ENCODE measurements at places on chromosomes 3 and 15.

DNA sequence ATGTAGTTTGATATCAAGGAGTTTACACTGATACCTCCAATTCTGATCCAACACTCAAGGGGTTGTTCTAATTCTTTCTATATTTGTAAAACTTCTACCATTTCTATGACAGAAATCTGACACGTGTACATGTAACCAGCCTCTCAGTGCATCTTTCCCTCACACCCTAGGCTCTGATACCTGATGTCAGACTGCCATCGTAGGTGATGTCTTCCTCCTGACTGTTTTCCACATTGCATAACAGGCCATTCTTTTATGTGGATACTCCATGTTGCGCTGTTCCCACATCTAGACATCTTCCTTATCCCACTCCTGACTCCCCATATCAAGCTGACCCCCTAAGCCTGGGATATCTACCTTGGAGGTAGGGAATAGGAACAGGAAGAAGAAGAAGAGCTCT is 159.1 kb downstream of the FNDC3B start:
- no peaks in the 10 kb centered on the region for H3K27me3 ChIP-seq
- no peak overlapping the region for H3K27ac ChIP-seq
- H3K36me3 ChIP-seq = peaks cover 7% of the 10 kb centered on the region
- peaks cover 42% of the 10 kb centered on the region for H3K4me1 ChIP-seq

DNA sequence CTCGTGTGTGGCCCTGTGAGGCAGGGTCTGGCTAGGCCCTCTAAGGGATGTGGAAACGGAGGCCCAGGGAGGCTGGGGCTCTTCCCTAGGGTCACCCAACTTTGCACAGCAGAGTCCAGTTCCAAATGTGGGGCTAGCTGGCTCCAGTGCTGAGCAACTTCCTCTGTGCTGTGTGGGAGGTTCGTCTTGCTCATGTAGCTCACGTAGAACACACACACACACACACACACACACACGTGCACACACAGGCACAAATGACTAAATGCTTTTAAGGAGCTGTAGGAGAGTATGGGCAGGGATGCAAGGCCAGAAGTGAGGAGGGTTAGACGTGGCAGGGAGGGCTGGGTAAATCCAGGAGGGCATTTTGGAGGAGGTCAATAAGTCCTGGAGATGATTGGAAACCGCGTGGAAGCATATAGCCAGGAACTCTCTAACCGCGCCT is 213.8 kb downstream of the RPLP1 start:
- peaks cover 30% of the 10 kb centered on the region for H3K4me1 ChIP-seq
- DNase-seq = no peak
- H3K36me3 ChIP-seq = no peaks in the 10 kb centered on the region

GRCh38 chr3:182533394-182533793 is 259.9 kb upstream of the ATP11B start:
- peak overlapping the region; percentile 64 for H3K27ac ChIP-seq
- H3K27me3 ChIP-seq = no peaks in the 10 kb centered on the region
- no peak for DNase-seq
- H3K36me3 ChIP-seq = no peaks in the 10 kb centered on the region
- no peak overlapping the region for H3K4me3 ChIP-seq
- H3K4me1 ChIP-seq = peaks cover 4% of the 10 kb centered on the region

DNA sequence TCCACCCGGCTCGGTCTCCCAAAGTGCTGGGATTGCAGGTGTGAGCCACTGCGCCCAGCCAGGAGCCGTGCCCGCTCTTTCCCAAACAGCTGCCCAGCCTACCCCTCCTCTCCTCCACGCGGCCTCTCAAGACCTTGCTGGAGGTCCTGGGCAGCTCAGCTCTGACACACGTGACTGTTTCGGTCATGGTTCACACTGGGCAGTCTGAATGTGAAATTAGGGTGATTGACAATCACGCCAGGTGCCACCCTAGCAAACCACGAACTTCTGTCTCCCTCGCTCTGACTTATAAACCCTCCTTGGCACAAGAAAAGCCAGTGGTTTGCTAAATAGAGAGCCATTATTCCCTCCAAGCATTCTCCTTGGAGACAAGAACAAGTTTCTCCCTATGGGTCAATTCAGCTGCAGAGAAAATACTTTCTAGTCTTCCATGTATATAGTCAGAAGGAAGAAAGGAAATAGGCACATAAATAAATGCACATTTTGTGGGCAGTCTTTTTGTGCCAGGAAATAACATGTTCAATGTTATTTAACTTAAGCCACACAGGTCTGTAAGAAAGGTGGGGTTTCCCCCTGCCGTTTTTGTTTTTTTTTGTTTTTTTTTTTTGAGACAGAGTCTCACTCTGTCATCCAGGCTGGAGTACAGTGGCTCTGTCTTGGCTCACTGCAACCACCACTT is 121.9 kb upstream of the MEF2A start:
- H3K4me1 ChIP-seq = peaks cover 14% of the 10 kb centered on the region
- H3K4me3 ChIP-seq = no peak overlapping the region
- no peak overlapping the region for H3K27ac ChIP-seq
- H3K27me3 ChIP-seq = no peaks in the 10 kb centered on the region
- no peaks in the 10 kb centered on the region for H3K36me3 ChIP-seq

DNA sequence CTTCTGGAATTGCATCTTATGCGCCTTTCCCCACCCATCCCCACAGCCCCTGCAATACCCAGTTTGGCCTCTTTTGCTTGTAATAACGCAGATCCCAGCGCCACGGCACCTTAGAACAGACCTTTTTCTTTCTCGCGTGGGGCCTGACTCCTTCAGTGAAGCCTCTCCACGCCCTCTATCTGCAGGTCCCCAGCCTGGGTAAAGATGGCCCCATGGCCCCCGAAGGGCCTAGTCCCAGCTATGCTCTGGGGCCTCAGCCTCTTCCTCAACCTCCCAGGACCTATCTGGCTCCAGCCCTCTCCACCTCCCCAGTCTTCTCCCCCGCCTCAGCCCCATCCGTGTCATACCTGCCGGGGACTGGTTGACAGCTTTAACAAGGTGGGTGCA is 594 bp downstream of the CRELD1 start:
- peak overlapping the region; percentile 99 for H3K27ac ChIP-seq
- H3K4me3 ChIP-seq = peak overlapping the region; percentile 93
- DNase-seq = no peak
- no peaks in the 10 kb centered on the region for H3K27me3 ChIP-seq

DNA sequence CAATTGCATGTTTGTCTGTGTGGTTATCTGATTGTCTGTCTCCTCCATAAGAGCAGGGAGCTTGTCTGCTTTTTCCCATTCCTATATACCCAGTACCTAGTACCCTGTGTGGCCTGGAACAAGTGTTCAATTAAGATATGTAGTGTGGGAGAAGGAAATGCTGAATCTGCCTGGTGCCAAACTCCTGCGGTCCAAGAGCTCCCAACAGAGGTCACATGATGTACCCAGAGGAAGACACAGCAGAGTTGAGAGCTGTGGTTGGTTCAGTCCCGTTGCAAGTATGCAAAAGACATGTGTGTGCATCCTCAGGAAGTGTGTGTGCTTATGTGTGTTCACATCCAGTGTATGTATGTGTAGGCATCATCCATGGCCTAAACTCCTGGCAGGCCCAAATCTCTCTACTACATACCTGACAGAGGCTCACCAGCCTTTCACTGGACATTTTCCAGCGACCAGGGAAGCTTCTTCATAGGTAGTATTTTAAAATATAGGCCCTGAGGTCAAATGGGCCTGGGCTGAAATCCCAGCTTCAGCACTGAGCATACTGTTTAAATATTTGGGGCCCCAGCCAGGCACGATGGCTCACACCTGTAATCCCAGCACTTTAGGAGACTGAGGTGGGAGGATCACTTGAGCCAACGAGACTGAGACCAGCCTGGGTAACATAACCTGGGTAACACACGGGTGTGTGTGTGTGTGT is 34.0 kb upstream of the ITGA11 start:
- H3K27ac ChIP-seq = no peak overlapping the region
- no peaks in the 10 kb centered on the region for H3K36me3 ChIP-seq
- H3K27me3 ChIP-seq = peaks cover 12% of the 10 kb centered on the region
- H3K4me3 ChIP-seq = no peak overlapping the region
- no peaks in the 10 kb centered on the region for H3K4me1 ChIP-seq

GRCh38 chr3:88219138-88219792 is 69.5 kb downstream of the C3orf38 start:
- H3K27ac ChIP-seq = no peak overlapping the region
- H3K36me3 ChIP-seq = no peaks in the 10 kb centered on the region
- peak; percentile 55 for DNase-seq
- no peaks in the 10 kb centered on the region for H3K4me1 ChIP-seq

GRCh38 chr15:77720655-77721054 is 87.9 kb upstream of the LINGO1 start:
- peaks cover 3% of the 10 kb centered on the region for H3K27me3 ChIP-seq
- H3K27ac ChIP-seq = peak overlapping the region; percentile 25
- no peak overlapping the region for H3K4me3 ChIP-seq
- DNase-seq = no peak
- peaks cover 40% of the 10 kb centered on the region for H3K4me1 ChIP-seq

All from mesothelial cell of epicardium (in vitro differentiated cells).